ENCODE measurements at places on chromosomes 13 and 19. TPM values are rescaled to one million over a fixed set of nuclear protein-coding genes. Genes with fewer than 3 reads are reported as not detected.

ACER1 gene
- not detected for total RNA-seq

UPF3A gene
- 41.7 TPM for total RNA-seq

GPI gene
- total RNA-seq, result 257 TPM

ADGRE3 gene
- total RNA-seq, result 0.25 TPM

GRCh38 chr13:103516015-103516795 is 450.0 kb upstream of the SLC10A2 start:
- DNase-seq, result no peak
- no peaks in the 10 kb centered on the region for H3K27me3 ChIP-seq
- H3K36me3 ChIP-seq, result no peaks in the 10 kb centered on the region

DNA sequence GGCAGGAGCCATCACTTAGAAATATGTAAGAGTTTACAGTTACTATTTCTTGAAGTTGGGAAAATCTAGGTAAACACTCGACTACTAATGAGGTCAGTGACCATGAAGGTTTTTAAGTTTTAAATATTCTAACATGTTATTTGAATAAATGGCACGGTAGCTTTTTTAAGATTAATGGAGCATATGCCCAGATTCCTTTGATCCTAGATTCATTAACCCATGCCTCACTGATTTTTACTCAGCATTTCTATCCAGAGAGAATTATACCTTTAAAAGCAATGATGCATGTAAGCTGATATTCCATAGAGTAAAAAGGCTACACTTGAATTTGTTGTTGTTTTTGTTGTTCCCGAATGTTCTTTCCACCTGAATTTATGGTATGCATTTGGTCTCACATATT is 541.4 kb downstream of the DACH1 start:
- DNase-seq, result peak; percentile 53
- no peak overlapping the region for H3K4me3 ChIP-seq
- no peak overlapping the region for H3K27ac ChIP-seq
- no peaks in the 10 kb centered on the region for H3K27me3 ChIP-seq
- no peaks in the 10 kb centered on the region for H3K36me3 ChIP-seq

- no peak for DNase-seq
- no peak overlapping the region for H3K4me3 ChIP-seq
- no peak overlapping the region for H3K27ac ChIP-seq
- no peaks in the 10 kb centered on the region for H3K4me1 ChIP-seq
These were observed 8.1 kb upstream of the ATG4D start for GRCh38 chr19:10535613-10536012.

GRCh38 chr19:40149501-40149900 is 41.7 kb upstream of the MAP3K10 start:
- H3K36me3 ChIP-seq, result no peaks in the 10 kb centered on the region
- no peaks in the 10 kb centered on the region for H3K4me1 ChIP-seq
- no peak for DNase-seq
- no peak overlapping the region for H3K27ac ChIP-seq
- H3K4me3 ChIP-seq, result no peak overlapping the region

- no peaks in the 10 kb centered on the region for H3K4me1 ChIP-seq
- DNase-seq, result no peak
- H3K4me3 ChIP-seq, result no peak overlapping the region
- H3K27ac ChIP-seq, result no peak overlapping the region
- H3K36me3 ChIP-seq, result no peaks in the 10 kb centered on the region
These were observed 184.1 kb downstream of the ZNF536 start for GRCh38 chr19:30556230-30556711.

DNA sequence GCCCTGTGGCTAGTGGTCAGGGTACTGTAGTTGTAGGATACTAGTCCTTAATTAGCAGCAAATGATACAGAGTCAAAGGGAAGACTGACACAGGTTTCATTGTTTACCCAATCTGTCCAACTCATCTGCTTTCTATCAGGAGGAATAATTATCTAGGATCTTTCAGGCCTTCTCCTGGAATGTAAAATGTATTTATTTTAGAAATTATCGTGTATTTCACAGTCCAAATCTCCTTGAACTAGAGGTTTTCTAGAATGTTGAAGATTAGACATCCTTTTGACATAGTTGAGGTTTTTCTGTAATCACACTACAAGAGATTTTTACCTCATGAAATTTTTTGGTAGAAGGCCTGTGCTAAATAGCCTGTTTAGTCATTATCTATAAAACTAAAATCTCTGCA is 1694.8 kb upstream of the PCDH20 start:
- no peak overlapping the region for H3K4me3 ChIP-seq
- H3K27ac ChIP-seq, result no peak overlapping the region
- H3K4me1 ChIP-seq, result no peaks in the 10 kb centered on the region
- H3K27me3 ChIP-seq, result no peaks in the 10 kb centered on the region

DNA sequence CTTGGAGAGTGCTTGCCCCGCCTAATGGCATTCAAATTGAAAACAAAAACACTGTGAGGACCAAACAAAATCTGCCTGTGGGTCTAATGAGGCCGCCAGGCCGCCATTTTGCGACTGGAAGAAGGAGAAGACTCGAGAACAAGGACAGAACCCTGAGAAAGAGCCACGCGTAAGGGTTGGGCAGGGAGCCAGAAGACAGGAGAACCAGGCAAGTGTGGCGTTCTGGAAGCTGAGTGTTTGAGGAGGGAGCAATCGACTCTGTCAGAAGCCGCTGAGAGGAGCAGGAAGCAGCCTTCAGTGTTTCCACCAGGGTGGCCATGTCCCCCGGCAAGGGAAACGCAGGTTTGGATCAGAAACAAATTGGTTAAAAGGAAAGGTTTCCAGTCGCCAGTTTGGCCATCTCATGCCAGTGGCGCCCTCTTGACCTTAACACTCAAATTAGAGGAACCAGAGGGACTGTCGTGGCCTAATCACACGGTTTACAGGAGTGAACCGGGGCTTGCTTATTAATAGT is 10.2 kb upstream of the PTOV1 start:
- H3K27me3 ChIP-seq, result no peaks in the 10 kb centered on the region
- H3K4me3 ChIP-seq, result no peak overlapping the region
- peaks cover 9% of the 10 kb centered on the region for H3K36me3 ChIP-seq
- no peak overlapping the region for H3K27ac ChIP-seq
- DNase-seq, result no peak
